ENCODE measurements at places on chromosomes 12 and 14.

GRCh38 chr14:24314377-24315193 lies 3.3 kb downstream of the LTB4R start:
- no peak for DNase-seq

GRCh38 chr14:46018846-46019420 lies 632.6 kb downstream of the RPL10L start:
- DNase-seq = no peak

DNA sequence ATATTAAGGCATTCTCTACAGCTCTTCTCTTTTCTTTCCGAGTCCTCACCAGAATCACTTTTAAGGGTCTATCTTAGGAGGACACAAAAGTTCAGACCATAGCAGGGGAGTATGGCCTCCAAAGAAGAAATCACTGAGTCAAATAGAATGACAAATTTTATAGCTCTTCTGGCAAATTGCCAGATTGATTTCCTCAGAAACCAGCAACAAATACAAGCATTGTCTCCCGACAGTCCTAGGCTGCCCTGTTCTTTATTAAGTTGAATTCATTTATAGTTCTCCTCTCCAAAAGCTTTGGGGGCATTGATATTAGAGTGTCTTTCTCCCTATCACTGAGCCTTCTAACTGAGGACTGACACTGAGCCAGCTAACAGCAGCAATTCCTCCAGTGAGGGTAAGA lies 156.4 kb upstream of the FRMD6 start:
- no peak for DNase-seq

GRCh38 chr12:118361889-118362288 lies 10.8 kb downstream of the TAOK3 start:
- no peak for DNase-seq

- DNase-seq = no peak
Measured at GRCh38 chr12:104121001-104121400, 17.0 kb downstream of the NFYB start.

GRCh38 chr12:41684997-41685396 lies 459.7 kb downstream of the GXYLT1 start:
- DNase-seq = no peak

DNA sequence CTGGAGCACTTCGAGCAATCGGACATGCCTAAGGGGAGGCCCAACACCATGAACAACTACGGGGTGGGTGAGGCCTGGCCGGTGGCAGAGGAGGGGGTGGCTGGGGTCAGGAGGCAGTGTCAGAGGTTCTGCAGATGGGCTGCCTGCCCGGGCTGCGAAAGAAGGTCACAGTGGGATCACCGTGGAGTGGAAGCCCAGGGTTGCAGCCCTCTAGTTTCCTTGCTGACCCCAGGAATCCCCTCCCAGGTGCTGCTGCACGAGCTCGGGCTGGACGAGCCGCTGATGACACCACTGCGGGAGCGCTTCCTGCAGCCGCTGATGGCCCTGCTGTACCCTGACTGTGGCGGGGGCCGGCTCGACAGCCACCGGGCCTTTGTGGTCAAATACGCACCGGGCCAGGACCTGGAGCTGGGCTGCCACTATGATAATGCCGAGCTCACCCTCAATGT lies 1.9 kb upstream of the ARL6IP4 start:
- DNase-seq = no peak

GRCh38 chr12:130441771-130442760 lies 104.4 kb downstream of the PIWIL1 start:
- no peak for DNase-seq

DNA sequence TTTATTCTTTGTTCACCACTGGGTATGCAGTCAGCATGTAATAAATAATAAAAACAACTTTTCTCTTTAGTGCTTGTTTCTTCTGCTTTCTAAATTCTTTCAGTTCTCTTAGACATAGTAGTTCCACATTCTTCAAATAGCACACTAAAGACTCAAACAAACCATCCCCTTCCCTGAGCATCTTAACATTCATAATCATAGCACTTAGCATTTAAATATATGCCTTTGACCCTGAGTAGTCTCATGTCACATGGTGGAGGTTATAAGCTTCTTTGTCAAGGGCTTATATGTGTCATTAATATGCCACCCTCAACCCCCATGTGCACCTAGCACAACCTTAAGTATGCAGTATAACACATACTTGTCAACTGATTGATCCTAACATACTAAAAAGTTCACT lies 212.7 kb downstream of the PHLDA1 start:
- no peak for DNase-seq

DNA sequence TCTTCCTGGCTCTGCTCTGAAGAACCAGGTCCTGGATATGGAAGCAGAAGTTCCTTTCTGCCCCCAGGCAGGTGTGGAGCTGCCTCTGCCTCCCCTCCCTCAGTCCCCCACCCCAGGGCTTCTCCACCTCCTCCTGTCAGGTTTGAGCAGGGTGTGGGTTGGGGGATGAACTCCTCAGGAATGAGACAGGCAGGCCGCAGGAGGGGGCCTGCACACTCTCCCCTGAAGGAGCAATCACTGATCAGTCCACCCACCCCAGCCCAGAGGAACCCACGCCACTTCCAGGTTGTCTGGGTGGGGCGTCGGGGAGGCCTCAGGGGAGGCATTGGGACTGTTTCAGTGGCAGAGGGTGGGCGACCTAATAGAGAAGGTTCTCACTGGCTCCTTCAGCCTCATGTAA lies 26.6 kb downstream of the FAIM2 start:
- DNase-seq = no peak

GRCh38 chr14:77140359-77141213 lies 1.0 kb downstream of the ZDHHC22 start:
- no peak for DNase-seq

- no peak for DNase-seq
Measured at GRCh38 chr12:67647799-67648520, 585 bp upstream of the DYRK2 start.

DNA sequence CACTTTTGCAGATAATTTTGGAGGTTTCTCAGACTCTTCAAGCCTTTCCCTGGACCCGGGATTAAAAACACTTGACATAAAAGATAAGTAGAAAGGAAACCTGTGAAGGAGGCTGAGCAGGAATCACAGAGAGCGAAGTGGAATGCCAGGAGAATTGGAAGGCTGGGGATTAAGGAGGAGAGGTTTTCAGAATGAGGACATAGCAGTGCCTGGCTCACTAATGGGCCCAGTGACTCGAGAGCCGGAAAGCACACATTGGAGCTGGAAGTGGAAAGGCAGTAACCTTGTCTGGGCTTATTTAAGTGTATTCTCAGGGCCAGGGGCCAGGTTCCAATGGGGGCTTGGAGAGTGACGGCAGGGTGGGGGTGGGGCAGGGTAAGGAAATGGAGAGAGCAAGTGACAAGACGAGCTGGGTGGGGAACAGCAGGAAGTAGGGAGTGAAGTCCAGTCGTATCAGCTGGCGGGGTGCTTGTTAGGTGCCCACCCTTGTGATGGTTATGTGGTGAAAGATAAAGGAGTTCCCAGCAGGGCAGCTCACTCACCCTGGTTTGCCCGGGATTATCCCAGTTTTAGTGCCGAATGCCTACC lies 13.1 kb downstream of the EVL start:
- DNase-seq = no peak

All from stimulated activated CD4-positive, alpha-beta T cell treated with anti-CD3 and anti-CD28 coated beads, TNF-alpha, amount 100 ng/mL, for 4 hours (primary cell).